Right ventricle myocardium inferior (tissue), 1 donor: ENCODE measurements at places on chromosomes 1 and 21. TPM values are rescaled to one million over a fixed set of nuclear protein-coding genes. Genes with fewer than 3 reads are reported as not detected.

CYP4B1 gene
- 19.6 TPM for total RNA-seq

TDRD5 gene
- not detected for total RNA-seq

ANXA9 gene
- not detected for total RNA-seq

CLCNKB gene
- total RNA-seq: 2.2 TPM

WNT9A gene
- 0.73 TPM for total RNA-seq

SLC30A10 gene
- 0.43 TPM for total RNA-seq

DMBX1 gene
- total RNA-seq: not detected

KCNT2 gene
- total RNA-seq: 0.81 TPM

MYCL gene
- total RNA-seq: 1.1 TPM

CD52 gene
- total RNA-seq: 6.5 TPM

PSMB2 gene
- 38.1 TPM for total RNA-seq

KCNA3 gene
- total RNA-seq: 0.38 TPM

SLC45A1 gene
- total RNA-seq: 2.5 TPM

OR2T2 gene
- not detected for total RNA-seq

BLACAT1 gene
- total RNA-seq: not detected

LRRC38 gene
- 0.38 TPM for total RNA-seq

FCRL6 gene
- 0.57 TPM for total RNA-seq

LENEP gene
- total RNA-seq: not detected

MATN1 gene
- not detected for total RNA-seq

B3GALT5 gene
- total RNA-seq: 0.16 TPM

CFAP141 gene
- not detected for total RNA-seq

CNKSR1 gene
- 1.8 TPM for total RNA-seq

JAM2 gene
- 38.2 TPM for total RNA-seq

SETSIP gene
- not detected for total RNA-seq

LCE3D gene
- not detected for total RNA-seq

CD53 gene
- total RNA-seq: 17.2 TPM

POGK gene
- total RNA-seq: 16.5 TPM

C1orf74 gene
- 1.8 TPM for total RNA-seq

CSF3R gene
- 5.8 TPM for total RNA-seq

L1TD1 gene
- total RNA-seq: not detected

ZNF684 gene
- 9.7 TPM for total RNA-seq

TDRD10 gene
- total RNA-seq: 2.2 TPM

WDR3 gene
- 11.7 TPM for total RNA-seq

ESPN gene
- total RNA-seq: 0.24 TPM

C1orf141 gene
- total RNA-seq: not detected

OR2L3 gene
- not detected for total RNA-seq

NBPF6 gene
- total RNA-seq: not detected

CYP4A22 gene
- not detected for total RNA-seq

STRIP1 gene
- 17.8 TPM for total RNA-seq

IBA57 gene
- 12.7 TPM for total RNA-seq

ABCA4 gene
- total RNA-seq: 0.11 TPM

CFHR3 gene
- not detected for total RNA-seq

NPR1 gene
- total RNA-seq: 14.6 TPM

ACTA1 gene
- 1,694 TPM for total RNA-seq

ADORA1 gene
- 19.0 TPM for total RNA-seq

FAM72C gene
- total RNA-seq: 0.14 TPM

ANGPTL3 gene
- not detected for total RNA-seq

SERPINC1 gene
- 0.46 TPM for total RNA-seq

CFHR5 gene
- total RNA-seq: not detected

FCN3 gene
- 20.7 TPM for total RNA-seq

LMX1A gene
- total RNA-seq: 0.14 TPM

PRRX1 gene
- total RNA-seq: 46.3 TPM

RIIAD1 gene
- total RNA-seq: 7.7 TPM

CLEC20A gene
- total RNA-seq: not detected

FCGR2B gene
- total RNA-seq: 19.4 TPM

ELAPOR1 gene
- total RNA-seq: 0.22 TPM

C2CD2 gene
- total RNA-seq: 7.0 TPM
